ENCODE measurements at places on chromosomes 6 and 20.

DNA sequence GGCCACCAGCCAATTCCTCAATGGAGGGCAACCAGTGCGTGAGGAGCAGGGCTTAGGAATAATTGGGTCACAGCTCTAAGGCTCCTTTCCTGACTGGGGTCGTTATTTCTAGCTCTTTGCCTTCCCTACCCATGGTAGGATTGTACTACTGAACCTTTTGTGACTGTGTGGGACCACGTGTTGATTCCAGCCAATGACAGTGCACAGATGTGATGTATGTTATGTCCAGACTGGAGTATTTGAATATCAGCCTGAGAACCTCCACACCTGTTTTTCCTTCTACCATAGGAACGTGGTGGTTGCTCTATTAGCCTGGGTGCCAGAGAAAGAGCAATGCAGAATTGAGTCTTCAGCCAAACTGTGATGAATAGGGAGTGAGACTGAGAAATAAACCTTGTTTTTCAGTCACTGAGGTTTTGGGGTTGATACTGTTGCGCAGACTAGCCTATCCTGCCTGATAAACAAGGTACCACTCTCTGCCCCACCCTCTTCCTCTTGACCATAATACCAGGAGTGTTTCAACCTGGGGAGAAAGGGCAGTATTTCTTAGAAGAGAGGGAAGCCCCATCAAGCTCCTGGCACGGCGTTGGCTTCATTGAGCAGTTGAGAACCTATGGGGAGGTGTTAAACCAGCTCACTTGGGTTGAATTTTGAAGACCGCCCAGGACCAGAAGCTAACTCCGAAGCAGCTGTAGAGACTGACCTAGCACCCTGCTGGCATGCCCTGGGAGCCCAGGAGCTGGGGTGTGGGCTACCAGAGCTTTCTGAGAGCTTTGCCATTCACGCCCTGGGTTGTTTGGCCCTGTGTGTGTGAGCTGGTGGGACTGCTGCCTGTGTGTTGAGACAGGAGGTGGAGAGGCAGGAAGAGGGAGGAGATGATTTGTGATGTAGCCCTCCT, 105.5 kb upstream of the BACH2 start:
- no peak for DNase-seq

DNA sequence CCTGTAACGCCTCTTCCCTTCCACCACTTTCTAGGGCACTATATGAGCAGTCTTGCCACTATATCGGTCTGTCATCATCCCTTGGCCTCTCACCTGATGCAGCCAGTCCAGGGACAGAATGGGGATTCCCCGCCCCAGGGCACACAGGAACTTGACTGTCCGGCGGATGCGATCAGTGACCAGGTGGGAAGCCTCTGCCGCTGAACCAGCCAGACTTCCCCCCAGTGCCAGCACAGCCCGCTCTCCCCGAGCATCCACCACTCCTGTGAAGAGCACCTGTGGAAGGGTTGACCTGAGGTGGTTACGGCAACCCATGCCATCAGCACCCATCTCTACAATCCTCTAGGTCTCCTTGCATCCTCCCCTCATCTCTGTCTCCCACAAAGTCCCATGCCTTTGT, 12.2 kb upstream of the NRM start:
- no peak for DNase-seq

DNA sequence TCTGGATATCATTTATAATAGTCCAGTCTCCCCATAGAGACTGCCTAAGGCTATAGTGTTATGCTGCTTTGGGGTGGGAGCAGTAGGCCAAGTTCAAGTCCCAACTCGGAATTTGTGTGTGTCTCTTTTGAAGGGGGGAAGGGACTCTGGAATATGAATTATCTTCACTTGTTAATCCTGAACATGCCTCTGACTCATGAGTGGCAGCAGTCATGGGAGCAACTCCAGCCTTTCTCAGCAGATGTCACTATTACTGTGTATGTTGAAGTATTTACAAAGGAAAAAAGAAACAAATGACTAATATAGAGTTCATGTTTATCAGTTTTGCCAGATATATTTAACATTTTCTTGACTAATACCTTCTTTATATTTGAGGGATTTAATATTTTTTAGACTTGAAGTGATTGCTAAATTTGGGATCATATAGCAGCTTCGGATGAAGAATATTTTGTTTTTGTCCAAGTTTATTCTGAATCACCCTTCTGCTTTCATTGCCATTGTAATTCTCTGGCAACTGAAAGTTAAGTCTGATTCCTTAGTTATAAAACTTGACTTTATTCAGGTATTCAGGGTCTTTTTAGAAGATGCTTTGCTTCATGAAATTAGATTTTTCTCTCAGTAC, 23.4 kb downstream of the FAM217A start:
- DNase-seq = peak; percentile 52

DNA sequence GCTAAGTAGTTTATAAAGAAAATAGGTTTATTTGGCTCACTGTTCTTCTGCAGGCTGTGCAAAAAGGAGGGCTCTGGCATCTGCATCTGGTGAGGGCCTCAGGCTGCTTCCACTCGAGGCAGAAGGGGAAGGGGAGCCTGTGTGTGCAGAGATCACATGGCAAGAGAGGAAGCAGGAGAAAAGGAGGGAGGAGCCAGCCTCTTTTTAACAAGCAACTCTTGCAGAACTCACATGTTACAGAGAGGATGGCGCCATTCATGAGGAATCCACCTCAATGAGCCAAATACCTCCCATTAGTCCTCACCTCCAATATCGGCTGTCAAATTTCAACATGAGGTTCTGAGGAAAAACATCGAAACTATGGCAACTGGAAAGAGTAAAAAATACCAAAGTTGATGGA, 666.6 kb upstream of the SLC35B3 start:
- no peak for DNase-seq

DNA sequence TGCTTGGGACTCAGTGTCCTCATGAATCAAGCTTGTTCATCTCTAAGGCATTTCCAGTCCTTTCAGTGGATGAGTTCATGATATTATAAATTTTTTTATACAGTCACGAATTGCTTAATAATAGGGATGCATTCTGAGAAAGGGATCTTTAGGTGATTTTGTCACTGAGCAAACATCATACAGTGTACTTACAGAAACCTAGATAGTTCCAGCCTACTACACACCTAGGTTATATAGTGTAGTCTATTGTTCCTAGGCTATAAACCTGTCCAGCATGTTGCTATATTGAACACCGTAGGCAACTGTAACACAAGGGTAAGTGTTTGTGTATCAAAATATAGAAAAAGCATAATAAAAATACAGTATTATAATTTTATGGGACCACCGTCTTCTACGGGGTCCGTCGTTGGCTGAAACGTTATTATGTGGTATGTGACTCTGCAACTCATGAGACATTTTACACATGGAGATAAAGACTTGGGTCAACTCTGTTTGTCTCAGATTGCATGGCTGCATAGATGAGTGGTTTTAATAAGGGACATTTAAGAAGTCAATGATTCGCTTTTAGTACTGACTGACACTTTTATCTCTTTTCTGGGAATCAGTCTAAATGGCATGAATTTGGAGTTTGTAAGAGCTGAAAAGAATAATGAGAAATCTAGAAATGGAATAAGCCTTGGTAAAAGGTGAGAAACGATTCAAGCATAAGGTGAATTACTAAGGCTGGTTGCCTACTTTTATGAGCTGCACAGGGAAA, 33.2 kb downstream of the CLIC5 start:
- DNase-seq = no peak

DNA sequence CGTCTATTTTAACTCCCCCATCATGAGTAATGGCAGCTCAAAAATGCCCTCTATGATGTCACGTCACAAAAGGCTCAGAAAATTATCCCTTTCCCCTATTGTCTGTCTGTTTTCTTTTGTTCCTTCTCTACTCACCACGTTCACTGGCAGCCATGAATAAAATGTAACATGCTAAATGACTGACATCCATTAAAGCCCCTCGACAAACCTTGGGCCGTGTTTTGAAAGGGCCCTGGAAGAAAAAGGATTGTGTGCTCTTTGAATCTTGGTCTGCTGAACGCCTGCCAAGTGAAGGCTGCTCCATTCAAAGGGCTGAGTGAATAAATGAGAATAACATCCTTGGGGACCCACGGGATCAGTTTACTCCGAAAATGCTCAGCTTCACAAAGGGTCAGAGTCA, 118.7 kb downstream of the RPS12 start:
- no peak for DNase-seq

GRCh38 chr6:142985281-142985680, 40.3 kb upstream of the HIVEP2 start:
- no peak for DNase-seq

All from NCI-H524 (cell line).